ENCODE measurements at places on chromosomes 4 and X.

- DNase-seq, result no peak
- no peaks in the 10 kb centered on the region for H3K36me3 ChIP-seq
- no peak overlapping the region for H3K27ac ChIP-seq
- no peaks in the 10 kb centered on the region for H3K4me1 ChIP-seq
These were observed 115.9 kb downstream of the MAGEC2 start for GRCh38 chrX:142089193-142089592.

DNA sequence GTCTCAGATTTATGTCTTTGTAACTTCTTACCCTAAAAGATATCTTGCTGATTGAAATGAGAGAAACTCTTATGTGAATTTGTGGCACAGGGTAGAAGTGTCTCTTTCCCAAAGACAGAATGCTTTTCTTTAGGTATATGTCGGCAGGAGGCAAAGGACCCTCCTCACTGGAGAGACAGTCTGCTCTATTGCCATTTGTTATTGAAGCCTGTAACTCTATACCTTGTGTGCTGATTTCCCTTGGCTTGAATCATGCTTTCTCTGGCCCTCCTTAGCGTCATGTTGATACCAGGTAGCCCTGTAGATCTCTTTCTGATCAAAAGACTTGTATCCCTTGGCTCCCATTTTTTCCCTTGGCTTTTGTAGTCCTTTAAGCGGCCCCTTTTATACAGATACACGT lies 284.3 kb downstream of the CXXC4 start:
- peak overlapping the region; percentile 16 for H3K27ac ChIP-seq
- peaks cover 6% of the 10 kb centered on the region for H3K4me1 ChIP-seq
- H3K27me3 ChIP-seq, result peaks cover 6% of the 10 kb centered on the region
- H3K4me3 ChIP-seq, result no peak overlapping the region
- DNase-seq, result no peak
- no peaks in the 10 kb centered on the region for H3K36me3 ChIP-seq

- H3K36me3 ChIP-seq, result peaks cover 75% of the 10 kb centered on the region
- no peak overlapping the region for H3K27ac ChIP-seq
- no peaks in the 10 kb centered on the region for H3K27me3 ChIP-seq
- H3K4me1 ChIP-seq, result no peaks in the 10 kb centered on the region
- H3K4me3 ChIP-seq, result no peak overlapping the region
These were observed 55.3 kb downstream of the FIP1L1 start for GRCh38 chr4:53432528-53433424.

GRCh38 chrX:154748712-154749339 lies 2.1 kb downstream of the GAB3 start:
- peak; percentile 33 for DNase-seq
- H3K27me3 ChIP-seq, result peaks cover 51% of the 10 kb centered on the region
- peaks cover 9% of the 10 kb centered on the region for H3K4me1 ChIP-seq
- H3K27ac ChIP-seq, result no peak overlapping the region

DNA sequence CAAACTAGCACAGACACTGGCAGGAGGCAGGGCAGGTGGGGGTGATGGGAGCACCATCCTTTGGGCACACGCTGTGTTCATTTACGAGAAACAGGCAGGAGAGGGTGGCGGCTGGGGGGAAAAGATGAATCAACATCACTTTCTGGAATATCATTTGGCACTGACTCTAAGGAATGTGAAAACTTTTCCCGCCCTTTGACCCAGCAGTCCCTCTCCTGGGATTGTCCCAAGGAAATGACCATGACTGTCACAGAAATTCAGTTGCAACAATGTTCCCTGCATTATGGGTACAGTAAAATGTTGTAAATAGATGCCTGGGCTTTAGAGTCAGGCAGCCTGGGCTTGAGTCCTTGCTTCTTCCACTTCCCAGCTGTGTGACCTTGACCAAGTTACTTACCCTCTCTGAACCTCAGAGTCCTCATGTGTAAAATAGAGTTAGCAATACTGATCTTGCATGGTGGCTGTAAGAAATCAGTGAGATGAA lies 58.6 kb downstream of the ABLIM2 start:
- H3K4me3 ChIP-seq, result no peak overlapping the region
- peaks cover 9% of the 10 kb centered on the region for H3K36me3 ChIP-seq
- no peak for DNase-seq
